ENCODE measurements at places on chromosomes 5 and 9.

DNA sequence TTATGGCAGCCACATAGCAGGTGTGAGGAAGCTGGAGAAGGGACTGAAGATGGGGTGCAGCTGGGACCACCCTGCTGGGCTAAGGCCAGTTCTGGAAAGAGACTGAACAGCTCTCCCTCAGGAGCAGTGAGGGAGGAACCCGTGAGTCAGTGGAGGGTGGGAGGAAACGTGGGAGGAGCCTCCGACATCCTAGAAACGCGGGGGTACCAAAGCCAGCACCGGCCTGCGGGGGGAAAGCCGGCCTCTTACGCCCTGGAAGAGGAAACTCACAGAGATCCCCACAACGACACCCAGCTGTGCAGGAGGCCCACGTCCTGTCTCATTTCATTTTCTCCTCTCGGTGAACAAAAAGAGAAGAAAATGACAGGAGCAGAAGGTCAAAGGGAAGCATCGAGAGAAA lies 185.8 kb upstream of the IRX4 start:
- no peak for DNase-seq

DNA sequence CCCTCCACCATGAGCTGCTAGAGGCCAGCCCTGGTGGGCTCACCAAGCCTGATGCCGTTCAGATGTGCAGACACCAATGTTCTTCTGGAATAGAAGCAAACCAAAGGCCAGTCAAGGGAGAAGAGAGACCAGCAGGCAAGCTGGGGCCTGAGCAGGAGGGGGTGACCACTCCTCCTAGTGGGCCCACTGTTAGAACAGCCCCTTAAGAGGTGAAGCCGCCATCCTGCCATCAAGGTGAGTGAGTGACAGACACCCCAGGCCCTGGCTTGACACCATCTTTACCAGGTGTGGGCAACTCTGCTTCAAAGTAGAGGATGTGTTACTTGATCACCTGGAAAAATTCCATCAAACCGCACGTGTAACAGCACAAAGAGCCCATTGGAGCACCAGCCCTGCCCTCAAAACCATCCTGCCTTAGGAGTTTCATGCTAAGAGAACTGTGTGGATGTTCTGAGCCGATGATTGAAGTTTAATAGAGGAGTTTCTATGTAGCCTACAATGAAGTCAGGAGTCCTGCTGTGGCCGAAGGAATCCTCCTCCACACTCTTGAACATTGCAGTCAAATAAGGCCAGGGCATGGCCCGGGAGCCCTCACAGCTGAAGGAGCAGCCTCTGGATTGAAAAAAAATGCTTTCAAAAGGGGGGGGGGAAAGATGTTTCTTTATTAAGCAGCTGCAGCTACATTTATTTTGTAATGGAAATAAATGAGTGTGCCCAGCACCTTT lies 20.8 kb downstream of the AMBP start:
- DNase-seq: no peak

- DNase-seq: no peak
Observed at GRCh38 chr9:106478727-106479126, 384.2 kb upstream of the ZNF462 start.

- no peak for DNase-seq
Observed at GRCh38 chr5:80090884-80091166, 55.7 kb downstream of the THBS4 start.

DNA sequence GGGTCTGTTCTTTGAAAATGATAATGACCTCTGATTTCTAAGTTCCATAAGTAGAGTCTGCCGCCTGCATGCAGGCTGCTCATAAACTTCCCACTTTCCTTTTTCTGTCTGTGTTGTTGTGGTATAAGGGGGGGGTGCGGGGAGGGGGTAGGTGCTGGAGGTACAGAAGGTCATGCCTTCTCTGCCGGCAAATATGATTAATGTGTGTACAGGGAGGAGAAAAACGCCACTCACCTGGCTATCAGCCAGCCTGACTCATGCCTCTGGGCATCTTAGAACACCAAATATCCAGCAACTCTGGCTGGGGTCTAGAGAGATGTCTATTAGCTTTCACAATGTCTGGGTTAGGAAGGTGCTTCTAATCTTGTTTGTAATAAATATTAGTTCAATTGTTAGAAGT lies 128.3 kb downstream of the EFNA5 start:
- no peak for DNase-seq

GRCh38 chr9:70054521-70054920 lies 10.9 kb downstream of the MAMDC2 start:
- no peak for DNase-seq

DNA sequence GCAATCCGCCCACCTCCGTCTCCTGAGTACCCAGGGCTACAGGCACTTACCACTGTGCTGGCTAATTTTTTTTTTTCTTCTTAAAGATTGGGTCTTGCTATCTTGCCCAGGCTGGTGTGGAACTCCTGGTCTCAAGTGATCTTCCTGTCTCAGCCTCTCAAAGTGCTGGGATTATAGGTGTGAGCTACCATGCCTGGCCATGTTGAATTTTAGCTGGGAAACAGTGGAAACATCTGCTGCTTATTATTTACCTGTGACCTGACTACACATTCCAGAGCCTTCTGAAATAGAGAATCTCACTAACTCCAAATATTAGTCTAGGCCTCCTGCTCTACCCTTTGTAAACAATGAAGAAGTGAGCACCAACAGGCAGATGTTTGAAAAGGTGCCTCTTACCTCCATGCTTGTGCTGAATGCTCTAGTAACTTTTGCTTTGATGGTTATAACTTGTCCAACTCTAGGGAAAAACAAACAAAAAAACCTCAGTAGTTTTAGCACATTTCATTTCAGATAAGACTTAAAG lies 22.5 kb downstream of the ACOT12 start:
- DNase-seq: no peak

GRCh38 chr5:179974946-179975712 lies 67.4 kb upstream of the TBC1D9B start:
- DNase-seq: no peak

DNA sequence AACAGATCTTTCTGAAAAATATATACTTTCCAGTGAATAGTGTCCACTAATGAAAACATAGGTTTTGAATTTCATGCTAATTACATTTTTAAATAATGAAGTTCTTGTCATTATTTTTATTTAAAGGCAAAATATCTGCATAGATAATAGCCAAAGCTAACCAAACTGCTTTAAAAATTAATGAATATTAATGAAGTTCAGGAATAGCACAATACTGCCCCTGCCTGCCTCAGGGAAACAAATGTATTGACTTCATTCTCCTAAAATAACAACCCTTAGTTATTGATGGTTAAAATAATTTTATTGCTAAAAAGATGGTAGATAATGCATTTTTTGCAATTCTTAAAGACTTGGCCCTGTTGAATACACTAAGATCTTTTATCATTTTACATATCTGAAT lies 103.6 kb upstream of the SSBP2 start:
- DNase-seq: no peak

DNA sequence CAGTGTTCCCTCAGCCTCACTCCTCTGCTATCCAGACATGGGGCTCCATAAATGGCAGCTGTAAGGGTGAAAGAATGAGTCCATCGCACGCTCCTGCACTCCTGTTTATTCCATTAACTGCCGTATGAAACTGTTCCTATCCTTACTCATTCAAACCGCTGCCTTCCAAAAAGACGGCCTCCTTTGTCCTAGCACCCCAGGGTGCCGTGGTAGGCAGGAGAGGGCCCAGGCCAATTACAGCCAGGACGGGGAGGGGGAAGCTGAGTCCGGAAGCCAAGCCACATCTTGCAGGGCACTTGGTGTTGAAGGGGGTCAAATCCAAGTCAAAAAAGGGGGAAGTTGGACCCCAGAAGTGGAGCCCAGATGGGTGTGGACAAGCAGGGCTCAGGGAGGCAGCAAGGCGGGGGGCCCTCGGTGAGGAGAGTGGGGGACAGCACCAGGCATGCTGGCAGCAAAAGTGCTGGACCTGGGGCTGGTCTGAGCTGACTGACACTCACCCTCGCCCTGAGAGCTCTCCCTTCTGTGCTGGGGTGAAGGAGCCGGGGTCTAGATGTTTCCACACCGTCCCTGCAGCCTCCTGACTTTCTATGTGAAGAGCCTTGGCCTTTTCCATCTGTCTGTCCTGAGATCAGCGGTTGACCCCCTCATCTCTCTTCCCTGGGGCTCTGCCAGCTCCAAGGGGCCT lies 63.3 kb downstream of the COL23A1 start:
- no peak for DNase-seq

GRCh38 chr9:89495824-89496560 lies 1.9 kb downstream of the SEMA4D start:
- no peak for DNase-seq

DNA sequence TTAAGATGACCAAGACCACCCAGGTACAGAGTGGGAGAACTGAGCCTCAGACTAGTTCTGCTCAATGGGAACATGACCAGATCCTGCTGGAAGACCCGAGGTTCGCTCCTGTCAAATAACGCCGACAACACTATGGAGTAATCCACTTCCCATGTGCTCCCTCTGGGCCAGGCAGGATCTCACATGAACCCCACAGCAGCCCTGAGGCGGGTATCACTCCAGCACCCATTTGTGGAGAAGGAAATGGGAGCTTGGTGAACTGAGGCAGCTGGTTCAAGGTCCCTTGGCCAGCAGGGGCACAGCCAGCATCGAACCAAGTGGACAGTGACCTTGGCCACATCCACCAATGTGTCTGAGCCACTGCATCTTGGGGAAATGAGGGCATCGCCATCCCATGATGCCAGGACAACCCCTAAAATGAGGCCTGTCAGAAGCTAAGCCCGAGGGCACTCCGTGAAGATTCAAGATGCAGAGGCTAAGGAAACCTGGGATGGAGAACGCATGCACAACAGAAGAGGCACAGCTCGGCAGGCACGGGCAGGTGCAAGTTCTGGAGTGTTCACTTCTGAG lies 8.5 kb downstream of the ANKS6 start:
- no peak for DNase-seq

- no peak for DNase-seq
Observed at GRCh38 chr9:18756712-18757125, 276.3 kb downstream of the SAXO1 start.

- DNase-seq: no peak
Observed at GRCh38 chr9:113482991-113483675, 19.6 kb downstream of the RGS3 start.

DNA sequence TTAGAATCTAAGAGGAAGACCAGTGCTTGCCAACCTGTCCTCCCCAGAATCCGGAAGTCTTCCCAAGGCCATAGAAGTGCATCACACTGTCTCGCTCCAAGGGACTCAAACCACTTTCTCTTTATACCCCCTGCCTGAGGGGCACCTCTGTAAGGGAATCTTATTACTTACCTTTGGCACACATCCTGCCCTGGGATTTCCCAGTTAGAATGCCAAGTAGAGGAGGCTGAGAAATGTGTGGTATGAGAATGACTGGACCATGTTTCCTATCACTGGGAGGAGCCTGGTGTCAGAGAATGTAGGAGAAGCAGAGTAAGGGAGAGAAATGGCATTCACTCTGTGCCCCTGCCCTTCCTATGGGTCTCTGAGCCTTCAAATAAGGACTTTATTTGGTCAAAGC lies 85.8 kb downstream of the AOPEP start:
- DNase-seq: no peak

DNA sequence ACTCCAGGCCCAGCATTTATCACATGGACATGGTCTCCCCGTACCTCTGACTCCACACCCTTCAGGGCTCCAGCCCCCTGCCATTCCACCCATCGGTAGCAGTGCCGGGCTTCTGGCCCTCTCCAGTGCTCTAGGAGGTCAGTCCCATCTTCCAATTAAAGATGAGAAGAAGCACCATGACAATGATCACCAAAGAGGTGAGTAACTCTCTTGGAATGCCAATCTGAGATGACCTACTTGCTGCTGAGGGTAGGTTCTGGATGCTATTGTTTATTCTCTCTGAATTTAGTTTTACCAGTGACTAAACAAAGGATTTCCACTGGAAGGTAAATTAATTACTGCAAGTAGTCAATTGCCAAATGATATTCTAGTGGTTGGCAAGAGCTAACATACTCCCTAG lies 80.8 kb downstream of the TLE4 start:
- no peak for DNase-seq

- no peak for DNase-seq
Observed at GRCh38 chr9:9620736-9621135, 992.1 kb downstream of the PTPRD start.

DNA sequence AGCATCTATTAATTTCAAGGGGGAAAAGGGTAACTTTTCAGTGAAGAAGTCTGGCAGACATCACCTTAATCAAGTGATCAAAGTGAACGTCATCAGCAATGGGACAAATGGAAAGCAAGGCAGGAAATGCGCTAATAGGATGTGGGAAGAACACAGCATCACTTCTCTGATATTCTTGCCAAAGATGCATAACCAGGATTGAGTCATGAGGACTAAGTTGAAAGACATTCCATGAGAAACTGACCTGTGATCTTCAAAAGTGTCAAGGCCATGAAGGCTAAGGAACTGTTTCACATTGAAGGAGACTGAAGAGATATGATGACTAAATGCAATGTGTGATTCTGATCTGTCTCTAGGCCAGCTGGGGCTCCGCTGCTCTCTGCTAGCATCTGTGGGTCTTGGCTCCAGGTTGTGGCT lies 92.9 kb downstream of the NDFIP1 start:
- no peak for DNase-seq

- no peak for DNase-seq
Observed at GRCh38 chr9:7137040-7137439, 379.3 kb downstream of the KDM4C start.

GRCh38 chr5:115033861-115034260 lies 135.8 kb downstream of the TRIM36 start:
- DNase-seq: no peak
